Choroid plexus epithelial cell (primary cell): ENCODE measurements at places on chromosomes 5 and 9.

GRCh38 chr9:72203205-72203803 is 54.1 kb downstream of the GDA start:
- peak; percentile 50 for DNase-seq

- no peak for DNase-seq
Observed at GRCh38 chr5:126515337-126515736, 79.7 kb downstream of the ALDH7A1 start.

GRCh38 chr5:90529939-90530677 is 724 bp upstream of the LYSMD3 start:
- DNase-seq: peak; percentile 87

DNA sequence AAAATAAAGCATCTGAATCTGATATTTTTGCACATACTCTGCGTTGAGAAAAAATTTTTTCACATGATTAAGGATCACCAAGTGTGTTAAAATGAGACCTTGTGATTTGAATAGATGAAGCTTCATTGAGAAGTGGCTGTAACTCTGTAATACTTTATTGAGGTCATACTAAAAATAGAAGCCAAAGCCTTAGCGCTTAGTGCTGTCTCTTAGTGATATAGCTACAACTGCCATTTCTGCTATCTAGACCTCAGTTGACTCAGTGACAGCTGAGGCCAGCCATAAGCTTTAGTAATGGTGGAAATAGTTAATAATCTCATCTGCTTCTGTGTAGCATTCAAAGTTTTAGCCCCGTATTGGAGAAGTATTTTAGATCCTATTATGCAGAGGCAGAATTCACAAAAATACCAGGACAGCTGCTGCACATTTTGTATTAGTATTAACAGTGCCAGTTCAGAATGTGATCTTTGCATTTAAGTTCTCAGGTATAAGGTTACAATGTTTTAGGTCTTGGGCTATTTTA is 107.4 kb upstream of the SGCD start:
- no peak for DNase-seq

GRCh38 chr9:124299515-124300090 is 41.9 kb downstream of the NEK6 start:
- DNase-seq: no peak
